Ammon's horn (tissue), 1 donor: ENCODE measurements at places on chromosomes 3 and 15.

GRCh38 chr3:13544293-13544831 is 4.6 kb upstream of the FBLN2 start:
- DNase-seq, result no peak

DNA sequence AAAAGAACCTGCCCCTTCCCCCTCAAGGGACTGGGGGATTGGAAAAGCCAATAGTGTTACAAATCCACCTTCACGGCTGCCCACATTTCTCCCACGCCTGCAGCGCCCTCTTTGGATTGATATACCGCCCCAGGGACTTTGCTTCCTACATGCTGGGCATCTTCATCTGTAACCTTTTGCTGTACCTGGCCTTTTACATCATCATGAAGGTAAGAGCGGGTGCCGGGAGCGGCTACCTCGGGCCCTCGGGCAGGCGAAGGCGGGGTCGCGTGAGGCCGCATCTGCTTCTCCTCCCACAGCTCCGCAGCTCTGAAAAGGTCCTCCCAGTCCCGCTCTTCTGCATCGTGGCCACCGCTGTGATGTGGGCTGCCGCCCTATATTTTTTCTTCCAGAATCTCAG is 73.1 kb downstream of the USF3 start:
- DNase-seq, result no peak

GRCh38 chr15:82181371-82181770 is 81.2 kb downstream of the EFL1 start:
- no peak for DNase-seq

- DNase-seq, result peak; percentile 83
These were observed 64.2 kb upstream of the ARL8B start for GRCh38 chr3:5057857-5058324.

DNA sequence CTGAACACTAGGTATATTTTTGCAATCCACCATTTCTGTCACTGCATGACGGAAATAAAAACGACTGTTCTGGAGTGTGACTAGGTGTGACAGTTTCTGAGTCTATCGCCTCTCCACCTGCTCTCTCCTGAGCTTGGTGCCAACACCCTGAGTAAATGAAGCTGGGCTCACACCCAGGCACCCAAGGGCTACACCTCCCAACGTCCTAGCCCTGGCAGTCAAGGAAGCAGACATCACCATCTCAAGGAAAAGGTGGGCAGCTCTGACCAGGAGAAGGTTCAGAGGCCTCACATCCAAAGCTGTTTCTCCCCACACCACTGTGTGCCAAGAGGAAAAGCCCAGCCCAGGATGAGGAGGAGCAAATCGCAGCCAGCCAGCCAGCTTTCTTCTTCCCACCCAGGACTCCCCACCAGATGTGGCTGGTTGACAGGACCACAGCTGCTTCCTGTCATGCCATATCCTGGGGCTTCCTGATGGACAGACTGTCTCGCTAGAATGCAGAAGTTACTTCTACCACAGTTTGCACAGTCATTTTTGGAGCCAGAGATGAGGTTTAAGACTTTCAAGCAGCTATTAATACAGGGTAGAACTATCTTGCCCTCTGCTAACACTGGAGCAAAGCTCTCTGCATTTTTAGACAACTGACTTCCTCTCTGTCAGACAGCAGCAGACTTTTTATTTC is 3.3 kb downstream of the SCAMP2 start:
- peak; percentile 76 for DNase-seq

- no peak for DNase-seq
These were observed 486.8 kb downstream of the MAGI1 start for GRCh38 chr3:65551945-65552344.

GRCh38 chr3:83248454-83248853 is 1487.0 kb upstream of the GBE1 start:
- no peak for DNase-seq

DNA sequence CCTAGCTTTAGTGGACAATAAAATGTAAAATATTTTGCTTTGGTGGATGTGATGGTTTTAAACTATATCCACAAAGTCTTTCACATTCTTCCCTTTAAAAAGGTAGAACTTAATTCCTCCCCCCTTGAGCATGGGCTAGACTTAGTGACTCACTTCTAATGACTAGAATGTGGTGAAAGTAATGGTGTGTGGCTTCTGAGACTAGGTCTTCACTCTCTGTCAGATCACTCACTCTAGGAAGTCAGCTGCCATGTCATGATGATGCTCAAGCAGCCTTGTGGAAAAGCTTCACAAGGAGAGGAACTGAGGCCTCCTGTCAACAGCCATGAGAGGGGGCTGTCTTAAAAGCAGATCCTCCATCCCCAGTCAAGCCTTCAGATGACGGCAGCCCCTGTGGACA is 4.2 kb downstream of the LRRC2 start:
- DNase-seq, result no peak

GRCh38 chr3:10485806-10486205 is 19.6 kb downstream of the ATP2B2 start:
- no peak for DNase-seq

DNA sequence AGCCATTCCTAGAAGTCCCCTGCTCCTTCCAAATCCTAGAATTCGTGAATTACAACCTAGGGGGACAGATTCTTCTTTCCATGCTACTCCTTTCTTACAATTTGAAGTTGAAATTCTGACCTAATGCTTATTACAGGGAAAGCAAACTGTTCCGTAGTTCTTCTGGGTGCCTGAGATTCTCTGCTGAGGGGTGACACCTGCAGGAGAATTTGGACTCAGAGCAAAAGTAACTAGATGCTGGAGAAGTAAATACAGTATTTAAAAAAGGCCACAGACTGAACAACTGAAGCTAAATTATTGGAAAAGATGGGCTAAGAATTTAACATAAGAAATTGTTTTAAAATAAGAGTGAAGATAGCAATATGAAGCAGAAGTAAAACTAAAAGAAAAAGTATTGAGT is 37.9 kb downstream of the ACAD9 start:
- DNase-seq, result no peak

GRCh38 chr3:110227991-110228390 is 843.6 kb upstream of the NECTIN3 start:
- no peak for DNase-seq

DNA sequence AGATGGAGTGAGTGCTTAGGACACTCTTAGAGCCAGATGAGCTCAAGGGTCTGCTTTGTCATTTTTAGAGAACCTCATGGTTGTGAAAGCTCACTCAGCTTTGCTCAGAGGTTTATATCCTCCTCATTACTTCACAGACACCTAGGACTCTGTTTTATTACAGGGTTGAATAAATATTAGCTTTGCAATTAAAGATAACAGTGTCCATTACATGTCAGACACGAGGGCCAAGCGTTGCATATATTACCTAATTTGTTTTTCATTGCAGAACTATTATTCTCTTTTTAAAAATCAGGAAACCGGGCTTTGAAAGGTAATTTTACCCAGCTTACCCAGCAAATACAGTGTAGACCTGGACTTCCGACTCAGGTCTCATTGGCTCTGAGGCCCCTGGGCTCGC is 16.1 kb downstream of the MAP6D1 start:
- DNase-seq, result no peak

DNA sequence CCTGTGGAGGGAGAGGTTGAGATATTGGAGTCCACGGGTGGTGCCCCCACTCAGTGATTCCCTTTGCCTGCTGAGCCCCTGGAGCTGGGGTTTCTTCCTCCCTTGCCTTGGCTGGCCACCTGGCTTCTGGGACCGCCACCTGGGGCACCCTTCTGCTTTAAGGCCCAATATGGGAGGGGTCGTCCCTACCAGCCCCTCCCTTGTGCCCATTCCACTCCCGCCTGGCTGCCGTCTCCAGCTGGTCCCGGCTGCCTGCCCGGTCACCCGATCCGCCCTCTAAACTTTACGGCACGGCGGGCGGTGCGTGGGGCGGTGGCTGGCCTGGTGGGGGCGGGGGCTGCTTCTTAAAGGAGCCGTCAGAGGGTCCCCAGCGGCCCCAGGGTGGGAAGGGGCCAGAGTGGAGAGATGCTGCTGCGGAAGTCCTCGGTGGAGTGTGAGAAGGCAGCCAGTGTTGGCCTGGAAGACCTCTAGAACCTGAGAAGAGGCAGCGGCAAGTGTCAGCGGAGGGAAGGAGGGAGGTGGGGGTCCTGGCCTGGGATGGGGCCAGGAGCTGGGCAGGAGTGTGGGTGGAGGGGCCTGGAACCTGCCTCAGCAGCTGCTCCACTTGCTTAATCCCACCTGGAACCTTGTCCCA is 1.6 kb upstream of the SEMA3B start:
- DNase-seq, result peak; percentile 84

GRCh38 chr15:97858296-97858695 is 102.2 kb upstream of the ARRDC4 start:
- peak; percentile 37 for DNase-seq

DNA sequence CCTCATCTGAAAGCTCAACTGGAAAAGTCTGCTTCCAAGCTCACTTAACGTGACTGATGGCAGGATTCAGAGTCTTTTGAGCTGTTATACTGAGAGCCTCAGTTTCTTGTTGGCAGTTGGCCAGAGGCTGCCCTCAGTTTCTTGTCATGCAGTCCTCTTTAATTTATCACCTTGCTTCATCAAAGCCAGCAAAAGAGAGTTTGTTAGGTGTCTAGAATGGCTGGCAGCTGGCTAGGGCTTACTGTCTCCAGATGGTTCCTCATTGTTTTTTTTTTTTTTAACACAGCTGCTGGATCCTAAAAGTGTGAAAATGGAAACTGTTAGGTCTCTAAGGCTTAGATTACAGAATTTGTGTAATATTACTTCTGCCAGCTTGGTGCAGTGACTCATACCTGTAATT is 310.6 kb downstream of the PDCD6IP start:
- no peak for DNase-seq
